Activated naive CD8-positive, alpha-beta T cell treated with anti-CD3 and anti-CD28 coated beads, Interleukin-2, amount 10 ng/mL, durations not matched to agents 7 days and 5 days (primary cell): ENCODE measurements at places on chromosomes 3 and 15. TPM values are rescaled to one million over a fixed set of nuclear protein-coding genes. Genes with fewer than 3 reads are reported as not detected.
A peak's percentile ranks its signal among the peaks of the same experiment; 100 is the strongest.

Gene CTSH
- total RNA-seq, result 31.5 TPM

Gene C3orf49
- not detected for total RNA-seq

DNA sequence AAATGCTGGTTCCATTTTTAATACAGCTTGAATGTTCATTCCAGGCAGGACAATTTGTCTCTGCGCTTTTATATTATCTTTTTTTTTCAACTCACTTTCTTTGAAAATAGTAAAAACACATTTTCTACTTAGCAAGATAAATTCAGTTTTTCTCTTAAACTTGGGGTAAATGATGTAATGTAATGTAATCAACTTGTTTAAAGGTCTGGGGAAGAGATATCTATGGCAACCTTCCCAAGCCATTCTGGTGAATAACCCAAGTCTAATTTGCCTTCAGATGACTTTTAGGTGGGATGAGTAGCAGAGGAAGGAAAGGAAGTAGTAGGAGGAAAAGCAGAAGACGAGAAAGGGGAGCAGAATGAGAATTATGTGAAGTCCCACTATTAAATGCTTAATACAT, 335.1 kb downstream of the SV2B start:
- peaks cover 14% of the 10 kb centered on the region for H3K36me3 ChIP-seq
- H3K27ac ChIP-seq, result no peak overlapping the region
- no peaks in the 10 kb centered on the region for H3K27me3 ChIP-seq

- H3K27ac ChIP-seq, result no peak overlapping the region
- H3K27me3 ChIP-seq, result peaks cover 2% of the 10 kb centered on the region
- no peak for DNase-seq
- no peaks in the 10 kb centered on the region for H3K4me1 ChIP-seq
- no peak overlapping the region for H3K4me3 ChIP-seq
Measured at GRCh38 chr3:3087279-3087678, 22.9 kb downstream of the IL5RA start.

GRCh38 chr3:192850451-192850981, 67.1 kb downstream of the MB21D2 start:
- H3K27ac ChIP-seq, result peak overlapping the region; percentile 76
- DNase-seq, result peak; percentile 26
- H3K4me1 ChIP-seq, result peaks cover 22% of the 10 kb centered on the region
- H3K36me3 ChIP-seq, result peaks cover 7% of the 10 kb centered on the region

- H3K27me3 ChIP-seq, result no peaks in the 10 kb centered on the region
- no peak for DNase-seq
- no peaks in the 10 kb centered on the region for H3K36me3 ChIP-seq
- no peak overlapping the region for H3K27ac ChIP-seq
Measured at GRCh38 chr3:30577788-30578187, 28.6 kb upstream of the TGFBR2 start.

DNA sequence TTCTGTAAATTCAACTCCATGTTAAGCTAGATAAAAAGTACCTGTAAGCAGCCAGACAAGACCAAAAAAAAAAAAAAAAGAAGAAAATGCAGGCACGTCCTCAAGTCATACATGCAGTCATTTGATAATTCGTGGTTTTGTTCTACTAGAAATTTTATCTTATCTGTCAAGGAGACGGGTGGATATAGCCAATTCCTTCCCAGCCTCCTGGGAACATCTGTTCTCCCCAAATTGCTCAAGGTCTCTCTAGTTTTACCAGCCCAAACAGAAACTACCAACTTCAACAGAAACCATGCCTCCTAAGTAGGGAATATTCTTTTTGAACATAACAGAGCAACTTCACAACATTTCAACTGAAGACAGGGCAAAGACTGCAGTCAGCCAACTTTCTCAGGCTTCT, 19.5 kb downstream of the RYK start:
- H3K4me1 ChIP-seq, result peaks cover 20% of the 10 kb centered on the region
- H3K27ac ChIP-seq, result no peak overlapping the region
- no peak overlapping the region for H3K4me3 ChIP-seq
- DNase-seq, result no peak
